ENCODE measurements at places on chromosomes 3 and 15.
A peak's percentile ranks its signal among the peaks of the same experiment; 100 is the strongest.

DNA sequence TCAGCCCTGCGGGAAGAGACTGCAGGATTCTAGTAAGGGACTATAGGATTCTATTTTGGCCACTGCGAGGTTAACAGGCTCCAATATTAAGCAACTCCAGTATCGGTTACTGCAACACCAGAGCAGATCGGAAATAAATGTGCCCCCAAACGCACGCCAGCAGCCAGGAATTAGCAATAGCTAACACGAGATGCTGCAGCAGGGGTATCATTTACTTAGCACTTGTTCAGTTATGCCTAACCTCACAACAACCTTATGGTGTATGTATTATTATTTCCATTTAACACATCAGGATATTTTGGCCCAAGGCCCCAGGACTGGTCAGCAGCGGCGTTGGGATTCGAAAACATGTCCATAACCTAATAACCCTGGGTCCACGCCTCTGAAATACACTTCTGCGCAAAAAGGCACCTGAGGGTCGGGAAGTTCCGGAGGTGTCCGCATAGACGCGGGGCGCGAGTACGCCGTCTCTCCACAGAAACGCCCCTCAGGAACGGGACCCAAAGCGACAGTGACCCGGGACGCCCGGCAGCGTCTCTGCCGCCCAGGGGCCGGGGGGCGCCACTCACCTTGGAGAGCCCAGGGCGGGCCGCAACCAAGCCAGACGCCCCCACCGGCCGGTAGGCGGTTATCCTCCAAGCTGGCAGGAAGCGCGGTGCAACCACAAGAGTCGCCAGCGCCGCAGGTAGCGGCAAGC lies 681 bp downstream of the PIK3CB start:
- no peak for DNase-seq

DNA sequence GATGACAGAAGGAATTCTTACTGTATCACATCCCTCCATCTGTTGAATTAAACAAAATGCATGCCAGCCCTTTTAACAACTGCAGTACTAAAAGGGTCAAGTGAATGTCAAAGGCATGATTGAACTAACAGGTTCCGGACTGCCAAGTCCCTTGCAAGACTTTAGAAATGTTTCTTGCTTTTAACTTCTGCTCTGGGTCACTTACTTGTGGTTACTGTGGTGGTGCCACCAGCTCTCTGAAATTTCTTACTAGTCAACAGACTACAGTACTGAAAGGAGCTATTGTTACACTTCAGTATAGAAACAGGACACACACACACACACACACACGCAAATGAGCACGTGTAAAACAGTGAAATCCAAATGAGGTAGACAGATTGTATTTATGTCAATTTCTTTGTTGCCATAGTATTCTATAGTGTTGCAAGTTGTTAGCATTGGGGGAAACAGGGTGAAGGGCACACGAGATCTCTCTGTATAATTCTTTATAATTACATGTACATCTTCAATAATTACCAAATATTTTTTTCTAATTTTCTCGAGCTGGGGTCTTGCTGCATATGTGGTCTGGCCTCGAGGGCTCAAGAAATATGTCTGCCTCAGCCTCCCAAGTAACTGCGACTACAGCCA lies 79.9 kb upstream of the SLC25A26 start:
- no peak for DNase-seq

GRCh38 chr3:58743296-58743695 lies 76.7 kb upstream of the FAM3D start:
- no peak for DNase-seq

GRCh38 chr3:83948771-83949170 lies 1010.0 kb upstream of the CADM2 start:
- no peak for DNase-seq

- DNase-seq = no peak
These were observed 839.8 kb upstream of the ALCAM start for GRCh38 chr3:104526901-104527401.

- no peak for DNase-seq
These were observed 54.1 kb upstream of the TIPARP start for GRCh38 chr3:156620260-156620659.

DNA sequence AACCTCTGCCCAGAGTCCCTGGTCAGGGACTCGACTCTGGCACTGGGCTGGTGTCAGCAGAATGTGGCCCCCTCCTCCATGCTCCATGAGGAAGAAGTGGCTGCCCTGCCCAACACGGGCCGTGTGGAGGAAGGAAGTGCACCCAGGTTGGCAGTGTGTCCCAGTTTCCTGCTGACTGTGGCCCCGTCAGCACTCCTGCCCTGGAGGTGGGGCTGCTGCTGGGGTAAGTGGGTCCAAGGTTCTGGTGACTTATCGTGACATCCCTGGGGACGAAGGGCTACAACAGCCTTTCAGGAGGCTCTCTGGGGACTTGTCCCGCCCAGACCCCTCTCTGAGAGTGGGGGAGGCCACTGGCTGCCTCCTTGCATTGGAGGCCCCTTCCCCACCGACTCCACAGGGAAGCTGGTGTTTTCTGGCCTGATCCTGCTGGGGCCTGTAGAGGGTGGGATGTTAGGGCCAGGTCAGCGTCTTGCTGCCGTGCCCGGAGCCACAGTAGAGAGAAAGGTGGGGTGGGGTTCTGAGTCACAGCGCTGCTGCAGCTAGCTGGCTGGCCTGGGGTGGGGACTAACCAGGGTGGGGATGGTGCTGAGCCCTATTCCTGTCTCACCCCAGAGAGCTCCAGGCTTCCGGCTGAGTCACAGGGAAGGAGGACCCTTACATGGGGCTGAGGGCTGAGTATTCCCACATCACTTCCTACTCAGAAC lies 10.5 kb downstream of the SEMA4B start:
- no peak for DNase-seq

GRCh38 chr15:68550498-68551295 lies 28.1 kb upstream of the CORO2B start:
- peak; percentile 43 for DNase-seq

DNA sequence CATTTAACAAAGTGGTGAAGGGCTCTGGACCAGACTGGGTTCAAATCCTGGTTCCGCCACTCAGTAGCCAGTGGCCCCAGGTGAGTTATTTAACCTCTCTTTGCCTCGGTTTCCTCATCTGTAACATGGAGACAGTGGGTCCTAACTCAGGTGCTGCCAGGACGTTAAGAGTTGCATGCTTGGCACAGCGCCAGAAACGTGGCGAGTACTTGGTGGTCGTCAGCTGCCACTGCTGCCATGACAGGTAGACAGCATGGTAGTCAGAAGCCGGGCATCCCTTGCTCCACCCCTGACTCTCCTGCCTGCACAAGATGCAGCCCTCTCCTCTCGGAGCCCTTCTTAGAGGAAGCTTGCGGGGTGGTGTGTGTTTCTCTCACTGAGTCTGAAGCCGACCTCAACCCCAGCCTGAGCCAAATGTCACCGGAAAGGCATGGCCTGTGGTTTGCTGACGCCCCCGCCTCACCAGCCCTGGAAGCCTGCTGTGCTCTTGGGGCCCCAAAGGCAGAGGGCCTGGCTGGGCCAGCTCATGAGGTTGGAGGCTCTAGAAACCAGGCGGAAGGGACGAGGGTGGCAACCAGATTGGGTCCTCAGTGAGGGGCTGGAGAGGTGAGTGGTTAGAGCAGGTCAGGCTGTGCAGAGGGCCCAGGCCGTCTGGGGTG lies 160.8 kb upstream of the TLE3 start:
- no peak for DNase-seq

GRCh38 chr3:45841420-45841756 lies 531 bp downstream of the LZTFL1 start:
- DNase-seq = no peak

DNA sequence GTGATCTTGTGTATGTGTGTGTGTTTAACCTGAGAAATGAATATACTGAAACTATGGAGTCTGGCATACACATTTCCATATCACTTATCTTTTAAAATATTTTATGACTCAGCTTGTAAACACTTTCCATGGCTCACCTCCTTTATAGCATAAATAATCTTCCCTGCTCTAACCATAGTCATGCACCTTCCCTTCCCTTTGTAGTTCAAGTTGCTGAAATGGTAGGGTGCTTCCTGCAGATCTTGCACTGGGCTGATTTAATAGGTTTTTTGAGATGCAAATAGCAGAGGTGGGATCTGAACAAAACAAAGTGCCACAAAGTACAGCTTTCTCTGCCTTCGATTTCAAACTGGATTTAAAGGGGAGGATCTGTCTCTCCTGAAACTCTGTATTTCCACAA lies 712.7 kb upstream of the LMCD1 start:
- no peak for DNase-seq

- DNase-seq = no peak
These were observed 31.5 kb downstream of the PTH1R start for GRCh38 chr3:46908986-46909534.

DNA sequence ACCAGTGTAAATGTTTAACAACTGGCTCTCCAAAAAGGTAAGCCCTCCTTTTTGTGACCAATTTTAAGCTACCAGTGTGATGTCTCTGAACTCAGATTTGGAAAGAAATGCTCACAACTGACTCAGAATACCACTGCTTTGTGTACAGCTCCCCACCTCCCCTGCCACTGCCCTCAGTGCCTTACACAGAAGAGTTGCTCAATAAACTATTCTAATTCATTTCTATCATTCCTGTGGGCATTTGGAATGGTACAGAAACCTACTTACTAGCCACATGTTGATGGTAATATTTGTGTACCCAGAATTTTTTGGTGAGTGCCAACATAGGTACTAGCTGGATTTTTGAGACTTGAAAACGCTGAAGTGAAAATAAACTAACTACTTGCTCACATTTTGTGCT lies 16.0 kb downstream of the LRRN1 start:
- DNase-seq = no peak

GRCh38 chr3:24686808-24687207 lies 192.2 kb upstream of the THRB start:
- DNase-seq = no peak

DNA sequence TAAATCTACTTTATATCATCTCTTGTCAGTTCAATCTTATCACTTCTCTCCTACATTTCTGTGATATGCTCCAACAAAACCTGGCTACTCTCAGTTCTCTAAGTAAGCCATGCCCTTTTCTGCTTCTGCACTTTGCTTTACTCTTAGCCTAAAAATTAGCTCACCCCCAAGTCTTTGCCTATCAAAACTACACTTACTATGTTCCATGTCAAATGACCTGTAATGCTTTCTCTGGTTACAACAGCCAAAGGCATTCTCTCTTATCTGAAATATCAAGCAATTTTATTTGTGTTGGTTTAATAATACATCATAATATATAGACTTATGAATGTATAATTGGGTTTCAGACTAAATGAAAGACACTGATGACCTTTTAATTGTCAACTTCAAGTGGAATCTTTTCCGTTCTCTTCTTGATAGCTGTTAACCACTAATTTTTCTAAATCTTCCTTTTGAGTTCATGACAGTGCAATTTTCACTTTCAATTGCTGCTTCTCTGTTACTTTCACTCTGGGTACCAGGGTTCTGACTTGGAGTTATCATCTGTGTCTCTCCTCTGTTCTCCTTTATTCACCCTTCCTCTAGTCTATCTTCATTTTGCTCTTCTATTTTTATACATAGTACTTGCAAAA lies 619.0 kb upstream of the GOLIM4 start:
- no peak for DNase-seq

DNA sequence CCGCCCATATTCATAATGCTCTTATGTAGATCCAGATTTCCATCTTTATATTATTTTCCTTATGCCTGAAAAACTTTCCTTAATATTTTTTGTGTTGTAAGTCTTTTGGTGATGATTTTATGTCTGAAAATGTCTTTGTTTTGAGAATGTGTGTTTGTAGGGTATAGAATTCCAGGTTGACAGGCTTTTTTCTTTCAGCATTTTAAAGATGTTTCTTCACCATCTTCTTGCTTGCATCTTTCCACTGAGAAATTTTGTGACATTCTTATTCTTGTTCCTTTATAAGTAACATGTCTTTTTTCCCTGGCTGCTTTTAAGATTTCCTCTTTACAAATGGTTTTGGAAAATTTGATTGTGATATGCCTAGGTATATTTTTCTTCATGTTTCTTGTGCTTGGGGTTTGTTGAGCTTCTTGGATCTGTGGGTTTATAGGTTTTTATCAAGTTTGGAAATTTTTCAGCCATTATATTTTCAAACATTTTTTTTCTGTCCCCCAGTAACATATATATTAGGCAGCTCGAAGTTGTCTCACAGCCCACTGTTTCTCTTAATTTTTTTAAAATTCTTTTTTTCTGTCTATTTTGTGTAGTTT lies 27.1 kb upstream of the SLC22A13 start:
- no peak for DNase-seq

- no peak for DNase-seq
These were observed 25.5 kb downstream of the CPN2 start for GRCh38 chr3:194325424-194326153.

DNA sequence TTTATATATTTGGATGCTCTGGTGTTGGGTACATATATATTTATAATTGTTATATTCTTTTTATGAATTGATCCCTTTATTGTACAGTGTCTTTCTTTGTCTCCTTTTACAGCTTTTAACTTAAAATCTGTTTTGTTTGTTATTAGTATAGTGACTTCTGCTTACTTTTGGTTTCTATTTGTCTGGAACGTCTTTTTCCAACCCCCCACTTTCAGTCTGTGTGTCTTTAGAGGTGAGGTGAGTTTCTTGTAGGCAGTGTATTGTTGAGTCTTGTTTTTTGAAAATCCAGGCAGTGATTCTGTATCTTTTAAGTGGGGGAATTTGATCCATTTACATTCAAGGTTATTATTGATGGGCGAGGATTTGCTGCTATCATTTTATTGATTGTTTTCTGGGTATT lies 62.0 kb downstream of the AP4E1 start:
- no peak for DNase-seq

DNA sequence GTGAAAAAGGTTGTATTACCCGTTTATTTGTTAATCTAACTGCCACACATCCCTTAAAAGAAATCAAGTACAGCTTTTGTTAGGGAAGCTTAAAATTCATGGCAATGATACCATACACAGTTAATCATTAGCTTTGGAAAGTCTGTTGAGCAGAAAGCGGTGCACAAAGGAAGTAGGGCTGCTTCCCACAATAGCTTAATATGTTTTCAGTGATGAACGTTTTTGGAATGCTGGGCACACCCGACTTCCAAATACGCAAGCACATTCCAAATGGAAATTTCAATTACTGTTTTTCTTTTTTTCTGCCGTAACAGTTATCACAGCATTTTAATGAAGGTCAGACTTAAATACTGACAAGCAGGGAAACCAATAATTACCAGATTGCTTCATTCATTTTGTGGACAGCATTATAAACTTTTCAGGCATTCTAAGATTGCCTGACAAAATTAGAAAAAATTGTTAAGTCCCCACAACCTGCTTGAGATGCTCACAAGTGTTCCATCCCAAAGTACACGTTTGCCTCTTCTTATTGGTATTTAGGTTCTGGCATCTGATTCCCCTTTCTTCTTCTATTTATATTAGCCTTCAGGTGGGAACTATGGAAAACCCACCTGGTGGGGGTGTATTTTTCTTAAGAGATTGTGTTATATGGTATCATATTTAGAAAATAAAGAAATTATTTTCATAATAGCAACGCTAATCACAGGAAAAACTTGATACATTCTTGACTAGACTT lies 1.1 kb upstream of the ECT2 start:
- peak; percentile 3 for DNase-seq

- DNase-seq = no peak
These were observed 322.6 kb upstream of the FRG2C start for GRCh38 chr3:75341324-75342067.

- no peak for DNase-seq
These were observed 61.6 kb downstream of the DIPK2A start for GRCh38 chr3:144033240-144033589.

DNA sequence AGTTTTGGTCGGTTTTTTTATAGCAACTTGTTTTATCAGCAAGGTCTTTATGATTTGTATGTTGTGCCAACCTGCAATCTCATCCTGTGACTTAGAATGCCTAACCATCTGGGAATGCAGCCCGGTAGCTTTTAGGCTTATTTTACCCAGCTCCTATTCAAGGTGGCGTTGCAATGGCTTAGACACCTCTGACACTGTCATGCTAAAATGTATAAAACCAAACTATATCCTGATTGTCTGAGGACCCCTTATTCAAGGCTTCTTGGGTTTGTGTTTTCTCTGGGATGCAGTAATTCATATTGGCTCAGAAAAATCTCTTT lies 209.0 kb upstream of the ALCAM start:
- no peak for DNase-seq
